Suppressor macrophage (primary cell): ENCODE measurements at places on chromosomes 5 and 9.

GRCh38 chr5:132877466-132877865, 4.0 kb downstream of the LEAP2 start:
- no peak for DNase-seq

DNA sequence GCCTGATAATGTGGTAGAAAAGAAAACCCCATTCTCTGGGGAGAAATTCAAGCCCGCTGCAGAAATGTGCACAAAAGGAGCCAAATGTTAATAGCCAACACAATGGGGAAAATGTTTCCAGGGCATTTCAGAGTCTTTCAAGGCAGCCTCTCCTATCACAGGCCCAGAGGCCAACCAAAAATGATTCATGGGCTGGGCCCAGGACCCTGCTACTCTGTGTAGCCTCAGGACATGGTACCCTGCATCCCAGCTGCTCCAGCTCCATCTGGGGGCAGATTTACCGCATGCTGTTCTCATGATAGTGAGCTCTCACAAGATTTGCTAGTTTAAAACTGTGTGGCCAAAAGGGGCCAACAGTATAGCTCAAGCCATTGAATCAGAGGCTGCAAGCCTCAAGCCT, 41.1 kb downstream of the RAPGEF6 start:
- DNase-seq, result no peak

DNA sequence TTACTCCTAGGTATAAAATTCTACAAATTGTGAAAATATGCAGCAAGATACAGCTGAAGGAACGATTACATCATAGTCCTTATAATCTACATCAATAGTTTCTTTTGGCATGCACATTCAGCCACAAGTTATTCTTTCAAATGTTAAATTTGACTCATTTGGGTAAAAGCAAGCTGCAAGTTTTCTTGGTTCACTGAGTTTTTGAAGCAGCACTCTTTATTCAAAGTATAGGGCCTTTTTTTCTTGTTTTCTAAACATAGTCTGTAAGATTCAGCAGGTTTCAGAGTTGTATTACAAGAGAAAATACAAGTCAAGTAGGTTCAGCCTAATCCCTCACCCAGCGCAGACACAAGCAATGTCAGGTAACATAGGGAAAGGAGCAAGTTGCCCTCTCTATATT, 981.5 kb downstream of the PTPRD start:
- DNase-seq, result no peak

DNA sequence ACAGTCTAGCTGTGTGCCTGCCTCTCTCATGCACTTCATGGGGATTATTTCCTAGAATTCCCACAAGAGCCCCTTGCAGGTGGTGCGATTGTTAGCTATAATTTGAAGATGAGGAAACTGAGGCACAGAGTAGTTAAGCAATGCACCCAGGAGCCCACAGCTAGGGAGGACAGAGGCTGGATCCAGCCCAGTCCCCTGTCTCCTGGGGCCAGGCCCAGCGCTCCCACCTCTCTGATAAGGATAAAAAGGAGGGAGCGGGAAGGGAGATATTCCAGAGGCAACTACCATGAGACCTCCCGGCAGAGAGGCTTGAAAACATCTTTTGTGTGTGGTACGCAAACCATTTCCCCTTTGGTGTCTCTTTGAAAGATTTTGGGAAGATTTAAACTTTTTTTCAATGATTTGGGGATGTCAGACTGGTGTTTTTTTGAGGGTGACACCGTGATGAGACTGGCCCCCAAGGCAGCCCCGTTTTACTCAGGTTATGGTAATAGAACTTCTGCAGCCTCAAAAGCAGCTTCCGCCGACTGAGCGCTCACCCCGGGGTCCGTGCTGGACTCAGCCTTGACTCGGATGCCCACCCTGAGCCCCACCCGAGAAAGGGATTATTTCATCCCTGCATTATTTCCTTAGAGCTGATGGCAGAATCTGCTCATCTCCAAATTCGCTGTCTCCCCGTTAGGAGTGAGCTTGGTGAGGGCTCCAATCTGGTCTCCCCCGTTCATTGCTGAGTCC, 144.7 kb upstream of the IER5L start:
- DNase-seq, result no peak

GRCh38 chr9:5978523-5978922, 36.9 kb downstream of the RANBP6 start:
- DNase-seq, result no peak

DNA sequence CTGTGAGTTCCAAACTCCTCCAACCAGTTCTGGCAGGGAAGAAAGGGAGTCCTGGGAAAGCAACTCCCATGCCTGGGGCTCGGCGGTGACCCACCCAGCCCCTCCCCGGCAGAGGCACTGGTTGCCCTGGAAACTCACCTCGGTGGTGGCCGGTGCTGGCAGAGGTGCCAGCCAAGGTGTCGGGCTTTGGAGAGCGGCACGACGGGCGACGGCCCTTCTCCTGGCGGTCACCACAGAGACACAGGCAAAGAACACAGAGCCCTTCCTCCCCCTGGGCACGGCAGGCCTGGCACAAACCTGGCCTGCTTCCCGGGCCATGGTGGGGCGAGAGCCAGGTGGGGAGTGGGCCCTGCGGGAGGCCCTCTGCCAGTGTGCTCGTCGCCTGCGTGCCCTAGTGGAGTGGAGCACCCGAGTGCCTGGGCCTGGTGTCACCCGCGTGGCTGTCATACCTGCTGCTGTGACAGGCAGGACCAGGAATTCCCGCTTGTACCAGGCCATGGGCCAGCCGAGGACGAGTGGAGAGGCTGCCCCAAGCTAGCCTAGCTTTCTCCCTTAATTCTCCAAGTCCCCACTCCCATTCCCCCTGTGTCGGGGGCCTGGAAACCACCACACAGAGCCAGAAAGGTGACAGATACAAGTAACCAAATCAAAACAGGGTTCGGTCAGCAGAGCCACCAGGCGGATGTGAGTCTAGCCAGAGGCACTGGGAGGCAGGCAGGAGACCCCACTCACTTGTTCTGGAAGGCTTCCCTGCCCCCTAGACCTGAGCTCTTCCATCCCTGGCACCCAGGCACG, 8.2 kb upstream of the RALGDS start:
- no peak for DNase-seq

- DNase-seq, result no peak
Observed at GRCh38 chr5:109256486-109256885, 153.3 kb downstream of the PJA2 start.

- no peak for DNase-seq
Observed at GRCh38 chr9:128479262-128479661, 23.5 kb downstream of the ODF2 start.

GRCh38 chr5:158975363-158975762, 124.4 kb downstream of the EBF1 start:
- no peak for DNase-seq

DNA sequence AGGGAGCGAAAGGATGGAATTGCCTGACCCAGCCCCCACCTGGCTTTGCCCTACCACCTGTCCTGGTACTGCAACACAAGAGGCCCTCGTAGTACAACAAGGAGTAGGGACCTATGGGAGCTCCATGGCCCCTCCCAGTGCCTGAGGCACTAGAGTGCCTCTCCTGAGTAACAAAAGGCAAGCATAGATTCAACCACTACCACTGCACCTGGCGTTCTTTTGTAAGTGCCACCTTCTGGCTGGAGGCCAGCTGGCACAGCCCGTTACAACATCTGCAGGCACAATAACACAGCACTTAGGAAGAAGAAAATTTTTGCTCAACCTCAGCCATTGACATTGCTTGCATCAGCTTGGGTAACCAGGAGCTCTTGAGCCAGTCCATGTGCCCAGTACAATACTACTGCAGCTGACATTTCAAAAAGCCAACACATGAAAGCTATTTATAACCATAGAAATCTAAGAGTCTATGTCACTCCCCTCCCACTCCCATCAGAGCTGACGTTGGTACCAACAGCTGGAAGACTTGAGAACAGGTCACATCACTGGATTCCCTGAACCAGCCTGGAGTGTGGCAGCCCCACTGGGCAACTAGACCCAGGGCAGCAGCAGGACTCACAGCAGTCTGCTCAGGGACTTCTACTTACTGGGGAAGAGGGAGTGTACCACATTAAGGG, 17.7 kb upstream of the FAM174A start:
- no peak for DNase-seq
